ENCODE measurements at places on chromosomes 11 and 22.

DNA sequence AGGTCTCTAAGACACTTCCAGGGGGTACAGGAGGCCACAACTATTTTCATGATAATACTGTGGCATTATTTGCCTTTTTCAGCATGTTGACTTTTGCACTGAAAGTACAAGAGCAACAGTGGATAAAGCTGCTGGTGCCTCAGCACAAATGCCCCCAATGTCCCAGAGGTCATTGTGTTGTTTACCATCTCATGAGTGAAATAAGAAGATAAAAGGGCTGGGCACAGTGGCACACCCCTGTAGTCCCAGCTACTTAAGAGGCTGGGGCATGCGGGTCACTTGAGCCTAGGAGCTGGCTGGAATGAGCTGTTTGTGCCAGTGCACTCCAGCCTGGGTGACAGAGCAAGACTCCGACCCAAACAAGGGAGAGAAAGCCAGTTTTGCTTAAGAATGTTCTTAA lies 72.6 kb upstream of the RAB1B start:
- peak; percentile 58 for DNase-seq

DNA sequence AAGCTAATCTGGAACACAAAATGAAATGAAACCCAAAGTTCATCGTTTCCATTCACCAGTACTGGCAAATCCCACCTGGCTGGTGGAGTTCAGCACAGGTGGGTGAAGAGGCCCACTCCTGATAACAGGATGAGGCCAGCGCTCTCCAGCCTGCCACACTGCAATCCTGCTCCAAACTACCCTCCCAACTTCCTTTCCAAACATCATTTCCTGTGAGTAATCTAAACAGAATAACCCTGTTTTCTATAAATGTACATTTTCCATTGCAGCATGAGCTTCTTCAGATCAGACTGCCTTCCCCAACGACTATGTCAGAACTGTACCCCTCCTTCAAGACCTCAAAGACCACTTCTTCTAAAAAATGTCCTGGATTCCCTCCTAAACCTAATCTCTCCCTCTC lies 15.9 kb upstream of the NFRKB start:
- no peak for DNase-seq

DNA sequence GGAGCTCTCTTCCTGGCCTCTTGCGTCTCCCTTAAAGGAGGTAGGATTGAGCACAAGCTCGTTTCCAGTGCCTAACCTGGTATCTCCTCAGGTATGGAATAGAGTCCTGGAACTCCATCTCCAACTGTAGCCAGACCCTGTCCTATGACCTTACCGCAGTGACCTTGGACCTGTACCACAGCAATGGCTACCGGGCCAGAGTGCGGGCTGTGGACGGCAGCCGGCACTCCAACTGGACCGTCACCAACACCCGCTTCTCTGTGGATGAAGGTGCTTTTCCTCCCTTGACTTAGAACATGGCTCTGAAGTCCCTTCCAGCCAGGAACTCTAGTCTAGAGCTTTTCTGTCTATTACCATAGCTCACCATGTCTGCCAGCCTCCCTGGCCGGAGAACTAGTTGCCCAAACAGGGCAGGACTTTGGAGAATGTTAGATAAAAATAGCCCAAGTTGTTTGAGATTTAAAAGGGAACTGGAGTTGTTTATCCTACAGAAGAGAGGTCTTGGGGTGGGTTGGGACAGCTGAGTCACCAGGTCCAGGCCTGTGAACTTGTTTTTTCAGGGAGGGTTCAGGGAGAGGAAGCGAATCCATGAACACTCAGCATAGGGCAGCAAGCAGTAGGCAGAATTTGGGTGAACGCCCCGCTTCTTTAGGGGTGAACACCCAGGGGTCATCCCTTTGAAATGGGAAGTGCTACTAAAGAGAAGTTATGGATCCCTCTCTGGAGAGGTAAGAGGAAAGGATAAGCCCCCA lies 3.3 kb downstream of the IL10RA start:
- DNase-seq = no peak

DNA sequence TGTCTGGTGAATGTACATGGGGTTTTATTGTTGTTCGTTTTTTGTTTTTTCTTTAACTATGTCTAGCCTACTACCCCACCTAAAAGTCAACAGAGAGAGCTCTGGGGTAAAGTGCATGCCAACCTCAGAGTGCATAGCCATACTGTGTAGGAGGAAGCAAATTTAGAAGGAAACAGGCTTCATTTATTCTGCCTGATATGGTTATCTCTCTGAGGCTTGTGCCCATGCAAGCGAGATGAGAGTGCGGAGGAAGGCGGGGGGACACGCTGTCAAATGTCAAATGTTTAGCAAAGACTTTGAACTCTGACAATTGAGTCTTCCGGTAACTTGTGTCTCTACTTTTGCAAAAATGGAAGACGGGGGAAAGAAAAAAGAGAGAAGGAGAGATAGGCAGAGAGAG lies 295.5 kb downstream of the ETS1 start:
- DNase-seq = no peak

- DNase-seq = no peak
Measured at GRCh38 chr11:21895686-21896085, 297.2 kb upstream of the ANO5 start.

- DNase-seq = no peak
Measured at GRCh38 chr11:116864531-116864930, 27.1 kb upstream of the APOA1 start.

DNA sequence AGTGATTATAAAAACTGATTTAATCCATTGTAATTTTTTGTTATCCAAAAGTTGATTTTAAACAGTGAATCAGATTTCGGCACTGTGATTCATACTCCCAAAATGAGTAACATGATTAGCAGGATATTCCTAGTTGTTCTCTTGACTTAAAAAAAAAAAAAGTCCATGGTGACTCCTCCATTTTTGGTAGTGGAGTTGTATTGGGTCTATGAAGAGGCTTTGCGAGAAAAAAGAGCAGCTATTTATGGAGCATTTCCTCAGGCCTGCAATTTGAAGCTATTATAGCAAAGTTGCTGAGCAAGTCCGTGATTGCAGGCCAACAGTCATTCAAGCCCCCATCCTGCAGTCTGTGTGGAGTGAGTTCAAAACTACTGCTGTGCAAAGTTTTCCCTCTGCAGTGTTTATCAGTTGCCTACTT lies 28.8 kb downstream of the YAP1 start:
- DNase-seq = peak; percentile 25

DNA sequence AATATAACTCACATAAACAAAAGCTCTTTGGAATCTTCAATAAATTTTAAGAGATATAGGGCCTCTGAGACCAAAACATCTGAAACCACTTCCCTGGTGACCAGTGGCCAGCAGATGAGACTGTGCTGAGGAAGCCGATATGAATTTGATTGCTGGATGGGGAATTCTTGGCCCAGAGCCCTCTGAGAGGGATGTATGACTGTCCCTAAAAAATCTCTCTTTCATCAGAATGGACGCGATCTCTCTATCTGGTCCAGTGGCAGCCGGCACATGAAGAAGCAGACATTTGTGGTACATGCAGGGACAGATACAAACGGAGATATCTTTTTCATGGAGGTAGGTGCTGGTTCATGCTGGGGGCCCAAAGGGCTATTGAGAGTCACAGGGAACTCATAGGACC lies 37.5 kb downstream of the MYBPC3 start:
- DNase-seq = no peak

DNA sequence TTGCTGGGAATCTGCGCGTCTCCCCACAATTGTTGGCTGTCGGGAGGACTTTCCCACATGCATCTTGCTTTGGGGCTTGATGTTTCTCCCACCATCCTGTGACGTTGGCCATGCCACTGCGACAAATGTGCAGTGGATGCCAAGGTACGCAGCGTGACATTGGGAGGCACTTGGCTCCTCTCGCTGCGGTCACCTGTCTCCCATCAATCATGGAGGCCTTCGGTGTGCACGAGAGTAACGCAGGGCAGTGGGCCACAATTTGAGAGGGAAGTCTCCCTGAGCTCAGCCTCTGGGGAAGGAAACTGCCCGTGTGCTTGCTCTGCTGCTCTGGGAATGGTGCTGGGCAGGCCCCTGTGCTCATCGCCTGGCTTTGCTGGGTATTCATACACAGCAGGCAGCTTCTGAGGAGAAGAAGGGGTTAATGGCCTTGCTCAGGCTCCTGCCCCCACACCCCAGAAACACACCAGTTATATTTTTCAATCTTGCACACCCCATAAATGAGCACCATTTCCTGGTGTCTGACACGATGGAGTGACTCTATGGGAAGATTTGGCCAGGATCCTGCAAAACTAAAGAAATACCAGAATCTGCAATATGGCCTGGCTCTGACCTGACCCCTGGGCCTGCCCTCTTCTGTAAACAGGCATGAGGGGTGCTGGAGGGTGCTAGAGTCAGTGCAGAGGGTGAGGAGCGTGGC lies 153.5 kb downstream of the ADAMTS15 start:
- no peak for DNase-seq

- DNase-seq = peak; percentile 37
Measured at GRCh38 chr22:25399649-25400151, 164.8 kb upstream of the GRK3 start.

DNA sequence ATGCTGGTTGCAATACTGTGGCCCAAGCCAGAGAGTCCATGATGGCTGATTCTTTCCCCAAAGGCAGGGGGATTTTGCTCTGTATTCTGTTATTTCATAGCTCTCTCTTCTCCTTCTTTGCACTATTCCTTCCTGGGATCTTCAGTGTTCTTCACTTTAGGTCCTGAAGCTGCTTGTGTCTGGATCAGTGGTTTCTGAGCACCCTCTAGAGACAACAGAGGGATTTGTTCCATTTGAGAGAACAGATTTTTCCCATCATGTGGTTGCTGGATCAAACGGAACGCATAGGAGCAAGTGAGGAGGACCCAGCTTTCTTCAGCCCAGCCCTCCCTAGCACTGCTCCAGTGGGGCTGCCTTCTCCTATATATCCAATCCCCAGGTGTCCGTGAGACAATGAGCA lies 68.7 kb upstream of the SYN3 start:
- no peak for DNase-seq

GRCh38 chr22:17303840-17304779 lies 65.2 kb upstream of the CECR2 start:
- no peak for DNase-seq

DNA sequence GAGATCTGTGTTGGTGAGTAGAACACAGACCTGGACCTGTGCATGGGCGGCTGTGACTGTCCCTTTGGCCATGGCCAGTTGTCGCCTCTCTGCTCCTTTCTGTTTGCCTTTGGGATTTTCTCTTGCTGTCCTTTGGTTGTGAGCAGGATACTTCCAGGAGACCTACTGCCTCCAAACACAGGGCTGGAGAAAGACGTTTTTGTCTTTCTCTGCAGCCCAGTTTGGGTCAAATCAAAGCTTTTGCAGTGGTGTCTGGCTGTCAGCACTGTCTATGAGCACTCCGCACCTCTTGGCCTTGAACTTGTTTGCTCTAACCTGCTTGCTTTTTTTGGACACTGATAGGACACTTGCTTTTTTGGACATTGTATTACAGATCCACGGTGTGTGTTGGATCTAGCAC lies 108.9 kb upstream of the SORL1-AS1 start:
- DNase-seq = no peak

DNA sequence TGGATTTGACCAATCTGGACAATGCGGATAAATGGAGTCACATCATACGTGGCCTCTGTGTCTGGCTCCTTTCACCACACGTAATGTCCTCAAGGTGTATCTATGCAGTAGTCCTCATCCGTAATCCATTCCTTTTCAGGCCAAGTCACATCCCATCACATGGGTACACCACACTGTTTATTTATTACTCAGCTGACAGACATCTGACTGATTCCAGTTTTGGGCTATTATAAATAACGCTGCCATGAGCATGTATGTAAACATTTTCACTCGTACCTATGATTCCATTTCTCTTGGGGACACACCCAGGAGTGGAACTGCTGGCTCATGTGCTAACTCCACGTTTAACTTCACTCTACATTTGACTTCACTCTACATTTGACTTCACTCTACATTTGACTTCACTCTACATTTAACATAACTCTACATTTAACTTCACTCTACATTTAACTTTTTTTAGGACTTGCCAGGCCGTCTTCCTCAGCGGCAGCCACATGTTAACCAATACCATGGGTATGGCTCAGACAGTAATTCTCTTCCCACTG lies 52.1 kb downstream of the SHANK2 start:
- no peak for DNase-seq

DNA sequence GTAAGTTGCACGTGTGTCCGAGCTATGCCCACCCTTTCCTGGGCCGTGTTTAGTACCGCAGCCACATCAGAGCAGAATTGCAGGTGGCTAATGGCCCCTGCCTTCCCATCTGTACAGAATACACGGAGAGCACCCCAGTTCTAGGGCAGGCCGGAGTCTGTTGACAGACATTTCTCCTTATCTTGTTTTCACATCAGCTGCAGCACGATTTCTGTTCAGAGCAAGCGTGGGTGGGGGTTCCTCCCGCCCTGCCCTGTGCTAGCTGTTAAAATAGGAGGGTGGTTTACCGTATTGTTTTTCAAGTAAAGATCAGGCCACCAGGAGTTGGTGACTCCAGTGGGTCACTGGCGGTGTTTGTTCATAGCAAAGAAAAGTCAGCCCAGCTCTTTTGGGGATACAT lies 41.1 kb downstream of the UBASH3B start:
- no peak for DNase-seq

- DNase-seq = no peak
Measured at GRCh38 chr22:27777128-27777527, 24.4 kb downstream of the MN1 start.

GRCh38 chr11:78870655-78871054 lies 296.0 kb upstream of the NARS2 start:
- peak; percentile 16 for DNase-seq

DNA sequence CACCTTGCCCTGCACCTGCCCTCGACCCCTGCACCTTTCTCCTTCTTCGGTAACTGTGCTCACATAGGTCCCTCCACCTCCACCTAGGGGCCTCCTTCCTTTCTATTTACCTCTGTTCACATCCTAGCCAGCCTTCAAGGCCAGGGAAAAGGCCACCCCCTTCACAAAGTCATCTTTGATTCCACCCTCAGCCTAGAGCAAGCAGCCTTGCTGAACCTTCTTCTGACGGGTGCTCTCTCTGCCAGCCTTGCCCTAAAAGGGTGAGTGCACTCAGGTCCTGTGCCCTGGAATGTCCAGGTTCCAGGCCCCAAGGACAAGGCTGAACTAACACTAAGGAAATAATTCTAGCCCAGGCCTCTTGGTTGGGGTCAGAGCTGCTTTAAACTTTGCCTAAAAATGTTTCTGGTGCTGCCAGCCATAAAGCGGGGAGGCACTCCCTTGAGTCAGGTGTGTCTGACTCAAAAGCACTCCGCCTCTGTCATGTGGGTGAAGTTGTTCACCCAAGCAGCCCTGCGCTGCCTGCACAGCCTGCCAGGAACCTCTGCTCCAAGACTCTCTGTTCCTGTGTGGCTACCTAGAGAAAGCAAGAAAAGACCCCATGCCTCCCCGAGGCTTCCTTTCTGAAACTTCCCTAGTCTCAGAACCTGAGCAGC lies 9.2 kb upstream of the FAM83F start:
- peak; percentile 87 for DNase-seq

Data from thyroid gland (tissue), 4 donors.